ENCODE measurements at places on chromosomes 6 and 20.

DNA sequence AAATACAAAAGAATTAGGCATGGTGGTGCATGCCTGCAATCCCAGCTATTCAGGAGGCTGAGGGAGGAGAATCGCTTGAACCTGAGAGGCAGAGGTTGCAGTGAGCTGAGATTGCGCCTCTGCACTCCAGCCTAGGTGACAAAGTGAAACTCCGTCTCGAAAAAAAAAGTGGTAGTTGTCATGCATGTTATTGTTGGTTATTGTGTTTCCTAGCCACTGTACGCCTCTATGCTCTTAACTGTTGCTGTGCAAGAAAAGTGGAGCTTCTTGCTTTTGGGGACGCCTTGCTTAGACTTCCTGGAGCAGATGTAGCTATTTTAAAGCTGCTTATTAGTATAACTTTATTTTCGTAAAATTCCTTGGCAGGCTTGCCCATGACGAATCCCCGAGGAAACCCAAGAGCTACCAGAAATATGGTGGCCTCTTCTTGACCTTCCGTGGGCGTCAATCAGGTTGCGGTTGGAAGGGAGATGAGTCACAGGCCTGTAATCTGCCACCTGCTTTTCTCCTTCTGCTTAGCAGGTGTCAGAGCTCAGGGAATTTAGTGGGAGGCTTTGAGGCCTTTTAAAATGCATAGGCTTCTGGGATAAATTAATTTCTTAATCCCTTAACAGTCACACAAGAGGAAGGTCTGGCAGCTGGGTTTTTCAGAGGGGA, 17.3 kb downstream of the GABRR2 start:
- no peak for DNase-seq

GRCh38 chr6:84665401-84665800, 99.0 kb downstream of the TBX18 start:
- no peak for DNase-seq

DNA sequence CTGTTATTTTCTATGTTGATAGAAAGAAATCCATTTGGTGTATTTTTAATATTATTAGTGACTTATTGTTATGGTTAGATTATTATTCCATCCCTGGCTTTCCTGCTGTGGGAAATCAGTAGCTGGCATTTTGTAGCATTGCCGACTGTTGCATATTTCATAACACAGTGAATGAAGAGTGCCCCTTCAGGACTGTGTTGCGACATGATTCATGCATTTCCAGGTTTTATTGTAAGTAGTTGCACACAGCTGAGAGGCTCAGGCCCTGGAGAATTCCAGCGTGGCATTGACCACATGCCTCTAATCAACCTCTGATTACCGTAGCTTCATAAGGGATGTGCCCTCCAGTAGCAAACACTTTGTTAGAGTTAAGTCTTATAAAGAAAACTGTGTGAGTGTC, 263.9 kb downstream of the FARS2 start:
- DNase-seq = no peak

- DNase-seq = no peak
Measured at GRCh38 chr20:53020834-53021233, 48.7 kb downstream of the TSHZ2 start.

- DNase-seq = no peak
Measured at GRCh38 chr6:6816716-6817115, 228.2 kb downstream of the LY86 start.

DNA sequence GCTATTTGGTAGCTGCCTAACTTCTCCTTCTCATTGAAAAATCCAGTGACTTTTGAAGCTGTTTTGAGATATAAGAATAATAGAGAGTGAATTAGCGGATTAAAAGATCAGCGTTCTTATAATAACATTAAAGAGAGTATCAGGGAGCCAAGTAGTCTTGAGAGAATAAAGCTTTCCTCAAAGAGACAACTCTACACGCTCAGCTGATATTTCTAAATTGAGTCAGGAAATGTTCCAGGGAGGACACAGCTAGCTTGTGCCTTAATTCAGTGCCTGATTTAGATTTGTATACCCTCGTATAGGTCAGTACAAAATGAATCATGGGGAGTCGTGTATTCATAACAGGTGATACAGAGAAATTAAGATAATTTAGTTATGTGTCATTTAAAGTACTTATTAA, 75.1 kb upstream of the QKI start:
- no peak for DNase-seq
